ENCODE measurements at places on chromosomes 5 and 9.

DNA sequence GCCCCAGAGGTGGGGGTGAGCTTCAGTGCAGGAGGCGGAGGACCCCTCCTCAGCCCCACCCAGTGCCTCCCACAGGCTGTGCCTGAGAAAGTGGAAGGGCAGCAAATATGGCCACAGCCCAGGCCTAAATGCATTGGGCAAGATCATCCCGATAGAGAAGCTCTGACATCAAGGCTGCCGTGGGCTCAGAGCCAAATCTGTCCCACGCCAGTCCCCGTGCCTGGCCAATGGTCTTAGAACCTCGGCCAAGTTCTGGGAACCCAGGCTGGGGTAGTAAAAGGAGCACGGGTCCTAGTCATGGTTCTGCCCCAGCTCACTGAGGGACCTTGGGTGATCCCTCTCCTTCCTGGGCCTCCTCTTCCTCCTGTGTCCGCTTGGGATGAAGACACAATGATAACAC is 27.7 kb upstream of the TNIP1 start:
- no peak for DNase-seq

DNA sequence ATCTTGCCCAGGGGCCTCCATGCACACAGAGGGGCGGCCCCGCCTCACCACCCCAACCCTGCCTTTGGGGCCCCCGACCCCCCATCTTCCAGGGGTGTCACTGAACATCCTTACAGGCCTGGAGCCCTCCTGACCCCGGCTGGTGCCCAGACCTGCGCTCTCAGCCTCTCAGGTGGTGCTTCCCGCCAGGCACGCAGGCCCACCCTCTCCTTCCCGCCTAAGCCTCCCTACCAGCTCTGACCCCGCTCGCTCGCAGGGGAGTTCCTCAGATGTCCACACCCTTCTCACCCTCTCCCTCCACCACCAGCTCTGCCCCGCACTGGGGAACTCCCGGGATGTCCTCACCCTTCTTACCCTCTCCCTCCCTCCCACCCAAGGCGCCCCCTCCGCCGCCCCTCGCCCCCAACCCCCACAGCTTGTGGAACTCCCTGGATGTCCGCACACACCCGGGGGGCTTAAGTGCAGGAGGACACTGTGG is 12.3 kb upstream of the QRFP start:
- DNase-seq: no peak

- DNase-seq: no peak
Observed at GRCh38 chr5:132471944-132472343, 18.6 kb downstream of the IRF1 start.

DNA sequence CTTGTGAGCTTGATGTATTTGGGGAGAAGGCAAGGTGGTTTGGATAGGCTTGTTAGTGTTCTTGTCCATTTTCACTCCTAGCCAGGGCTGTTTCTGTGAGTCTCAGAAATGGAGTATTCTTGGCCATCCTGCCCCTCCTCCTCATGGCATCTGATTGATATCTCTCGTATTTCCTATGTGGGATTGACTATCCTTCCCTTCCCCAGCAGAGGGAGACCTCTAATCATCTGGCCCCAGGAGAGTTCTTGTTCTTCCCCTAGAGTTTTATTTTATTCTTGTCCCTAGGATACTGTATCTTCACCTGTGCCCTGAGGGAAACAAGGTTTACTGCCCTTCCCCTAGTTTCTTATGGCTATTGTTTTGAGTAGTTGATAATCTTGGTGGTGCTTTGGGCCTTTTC is 114.4 kb downstream of the VPS13A start:
- no peak for DNase-seq

- no peak for DNase-seq
Observed at GRCh38 chr9:72312386-72312987, 52.5 kb downstream of the ZFAND5 start.

GRCh38 chr9:15743512-15743911 is 190.7 kb downstream of the CCDC171 start:
- no peak for DNase-seq

- DNase-seq: no peak
Observed at GRCh38 chr5:30918171-30918570, 275.3 kb upstream of the CDH6 start.

DNA sequence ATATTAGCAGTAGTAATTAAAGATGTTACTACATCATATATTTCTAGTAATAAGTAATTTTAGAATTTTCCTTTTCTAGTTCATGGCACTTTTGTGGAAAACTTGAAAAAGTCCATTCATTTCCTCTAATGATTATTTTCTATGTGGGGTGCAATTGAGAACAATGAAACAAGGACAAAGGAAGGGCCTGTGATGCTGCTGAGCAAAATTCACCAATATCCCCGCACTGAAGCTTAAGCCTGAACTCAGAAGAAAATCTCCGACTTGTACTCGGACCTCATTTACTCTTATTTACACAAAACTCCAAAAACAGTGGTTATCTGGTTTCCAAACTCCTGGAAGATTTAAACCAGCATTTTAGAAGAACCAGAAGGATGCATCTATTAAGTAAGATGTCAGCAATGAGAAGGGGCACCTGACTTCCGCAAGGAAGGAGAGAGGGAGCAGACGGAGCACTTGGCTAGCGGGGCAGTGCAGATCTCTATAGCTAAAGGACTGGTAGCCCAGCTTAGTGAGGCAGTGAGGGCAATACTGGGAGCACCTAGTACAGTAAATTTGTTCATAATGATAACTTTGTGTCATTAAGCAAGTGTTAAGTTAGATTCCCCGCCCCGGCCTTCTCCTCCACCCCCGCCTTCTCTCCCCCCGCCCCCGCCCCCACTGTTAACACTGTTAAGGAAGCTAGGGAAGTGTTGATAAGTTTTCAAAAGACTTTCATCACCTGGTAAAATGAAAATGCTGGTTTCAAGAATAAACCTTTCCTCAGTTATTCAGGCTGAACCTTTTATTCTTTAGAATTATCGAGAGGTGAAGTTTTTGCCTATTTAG is 123.3 kb downstream of the ZSWIM6 start:
- DNase-seq: no peak

DNA sequence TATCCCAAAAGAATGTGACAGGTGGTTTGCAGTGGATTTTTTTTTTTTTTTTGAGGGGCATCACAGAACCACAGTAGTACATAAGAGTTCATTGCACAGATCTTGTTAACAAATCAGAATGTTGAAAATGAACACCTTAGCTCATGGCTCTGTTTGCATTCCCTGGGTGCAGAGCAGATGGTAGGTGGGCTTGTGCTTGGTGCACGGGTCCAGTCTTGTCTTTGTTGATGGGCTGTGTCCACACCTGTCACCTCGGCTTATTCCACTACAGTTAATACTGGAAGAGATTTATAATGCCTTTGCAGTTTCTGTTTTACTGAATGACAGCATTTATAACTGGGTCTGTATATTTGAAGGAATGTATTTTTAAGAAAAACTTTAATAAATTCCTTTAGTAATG is 146.6 kb downstream of the KDM4C start:
- no peak for DNase-seq

- no peak for DNase-seq
Observed at GRCh38 chr5:142420561-142421227, 95.9 kb upstream of the SPRY4 start.

GRCh38 chr9:88531920-88532698 is 2.9 kb upstream of the NXNL2 start:
- no peak for DNase-seq

GRCh38 chr5:160390787-160391696 is 8.8 kb downstream of the FAM200C start:
- DNase-seq: no peak

DNA sequence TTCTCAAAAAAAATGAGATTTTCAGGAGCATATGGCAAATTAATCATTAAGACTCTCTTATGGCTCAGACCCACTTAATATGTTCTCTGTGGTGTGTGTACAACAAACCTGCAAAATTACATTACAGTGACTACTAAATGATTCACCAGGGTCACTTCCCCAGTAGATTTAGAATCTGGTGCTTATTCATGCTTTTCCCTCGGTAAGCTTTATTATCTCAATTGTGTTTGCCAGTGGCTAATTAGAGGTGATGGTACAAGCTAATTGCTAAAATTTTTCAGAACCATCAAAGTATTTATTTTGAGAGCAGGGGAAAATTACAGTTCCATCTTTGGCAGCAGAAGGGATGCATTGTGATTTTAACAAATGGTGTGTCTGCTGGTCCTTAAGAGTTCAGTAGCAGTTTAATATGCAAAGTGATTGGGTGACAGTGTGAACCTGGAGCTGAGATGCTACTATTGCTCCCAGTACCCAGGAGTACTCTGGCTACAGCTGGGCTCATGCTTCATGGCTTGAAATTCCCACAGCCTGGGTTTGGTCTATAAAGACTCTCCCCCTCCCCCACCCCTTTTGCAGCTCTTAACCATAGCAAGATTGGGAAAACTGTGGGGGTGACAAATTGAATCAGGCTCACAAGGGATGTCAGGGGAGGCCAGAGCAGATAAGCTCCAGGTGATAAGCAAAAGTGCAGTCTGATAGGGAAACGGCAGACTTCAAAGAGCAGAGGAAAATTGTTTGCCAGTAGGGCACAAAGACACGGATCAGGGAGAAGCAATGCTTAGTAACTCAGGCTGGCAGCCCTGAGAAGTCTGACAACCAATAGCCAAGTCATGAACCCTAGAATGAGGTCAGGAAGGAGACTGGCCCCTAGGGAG is 92.8 kb upstream of the RAD23B start:
- DNase-seq: no peak

GRCh38 chr5:154631141-154631540 is 124.0 kb upstream of the LARP1 start:
- no peak for DNase-seq

GRCh38 chr9:132461971-132462370 is 52.0 kb downstream of the CFAP77 start:
- DNase-seq: no peak

GRCh38 chr5:14242871-14243383 is 99.8 kb downstream of the TRIO start:
- DNase-seq: no peak

DNA sequence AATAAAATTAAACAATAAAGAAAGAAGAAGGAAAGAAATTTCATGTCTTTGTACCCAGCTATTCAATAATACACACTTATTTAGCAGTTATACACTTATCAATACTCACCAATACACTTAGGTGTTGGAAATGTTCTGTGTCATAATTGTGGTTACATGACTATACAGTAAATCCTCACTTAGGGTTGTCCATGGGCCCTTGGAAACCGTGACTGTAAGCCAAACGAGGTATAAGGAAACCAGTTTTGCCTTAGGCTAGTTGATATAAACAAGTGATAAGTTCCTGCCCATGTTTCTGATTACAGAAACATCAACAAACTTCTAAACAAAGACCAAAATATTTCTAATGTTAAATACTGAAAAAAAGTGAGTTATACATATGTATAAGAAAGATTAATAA is 10.0 kb upstream of the SLCO4C1 start:
- no peak for DNase-seq

DNA sequence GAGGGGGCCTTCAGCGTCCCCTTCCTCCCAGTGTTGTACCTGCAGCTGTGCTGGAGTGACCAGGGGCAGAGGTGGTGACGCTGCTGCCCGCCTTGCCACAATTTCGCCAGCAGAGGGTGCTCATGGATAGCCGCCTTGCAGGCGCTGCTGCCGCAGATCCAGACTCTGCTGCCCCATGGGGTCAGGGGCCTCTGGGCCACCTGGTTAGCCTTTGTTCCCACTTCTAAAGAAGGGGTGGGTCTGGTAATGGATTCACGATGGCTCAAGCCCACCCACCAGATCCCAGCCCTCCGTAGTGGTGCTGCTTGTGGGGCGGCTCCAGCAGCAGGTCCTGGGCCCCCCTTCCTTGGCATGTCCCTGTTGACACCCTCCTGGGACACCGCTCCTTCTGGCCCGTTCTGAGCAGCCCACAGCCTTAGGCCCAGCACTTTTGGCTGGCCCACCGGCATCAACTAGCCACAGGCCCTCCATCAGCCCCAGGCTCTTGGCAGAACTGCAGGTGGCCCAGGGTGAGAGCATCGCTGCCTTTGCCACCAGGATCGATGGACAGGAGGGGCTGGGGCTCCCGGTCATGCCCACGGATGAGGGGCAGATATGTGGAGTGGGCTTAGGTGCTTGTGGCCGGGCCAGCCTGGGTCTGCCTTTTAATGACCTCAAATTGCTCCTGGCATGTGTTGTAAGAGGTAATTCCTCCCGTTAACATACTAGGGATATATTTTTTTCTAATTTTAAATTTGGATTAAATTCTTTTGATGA is 57.2 kb downstream of the COL5A1 start:
- DNase-seq: no peak

All from putamen (tissue), 1 donor.